ENCODE measurements at places on chromosomes 7 and 10.

DNA sequence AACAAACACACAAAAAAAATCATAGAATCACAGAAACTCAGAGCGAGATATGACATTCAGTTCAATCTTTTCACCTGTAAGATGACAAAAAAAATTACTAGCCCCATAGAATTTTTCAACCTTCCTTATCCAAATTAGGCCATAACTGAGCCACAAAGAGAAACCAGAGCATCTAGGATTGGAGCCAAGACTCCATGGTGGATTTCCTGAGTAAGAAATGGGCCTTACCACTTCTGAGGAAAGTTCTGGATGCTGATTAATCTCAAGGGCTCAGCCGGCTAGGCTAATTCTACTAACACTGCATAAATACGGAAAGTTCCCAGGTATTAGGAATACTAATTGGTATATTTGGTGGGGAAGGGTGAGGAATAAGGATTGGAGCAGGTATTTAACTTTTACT lies 16.8 kb downstream of the LIPM start:
- DNase-seq = no peak

GRCh38 chr10:98446151-98446660 lies 529 bp downstream of the HPS1 start:
- no peak for DNase-seq

GRCh38 chr10:132366499-132366898 lies 30.5 kb upstream of the PWWP2B start:
- DNase-seq = no peak

GRCh38 chr10:48609441-48609840 lies 4.6 kb upstream of the ARHGAP22 start:
- DNase-seq = no peak

GRCh38 chr7:141275350-141275749 lies 201.5 kb downstream of the TMEM178B start:
- no peak for DNase-seq

GRCh38 chr7:128356546-128357216 lies 4.8 kb downstream of the PRRT4 start:
- no peak for DNase-seq

DNA sequence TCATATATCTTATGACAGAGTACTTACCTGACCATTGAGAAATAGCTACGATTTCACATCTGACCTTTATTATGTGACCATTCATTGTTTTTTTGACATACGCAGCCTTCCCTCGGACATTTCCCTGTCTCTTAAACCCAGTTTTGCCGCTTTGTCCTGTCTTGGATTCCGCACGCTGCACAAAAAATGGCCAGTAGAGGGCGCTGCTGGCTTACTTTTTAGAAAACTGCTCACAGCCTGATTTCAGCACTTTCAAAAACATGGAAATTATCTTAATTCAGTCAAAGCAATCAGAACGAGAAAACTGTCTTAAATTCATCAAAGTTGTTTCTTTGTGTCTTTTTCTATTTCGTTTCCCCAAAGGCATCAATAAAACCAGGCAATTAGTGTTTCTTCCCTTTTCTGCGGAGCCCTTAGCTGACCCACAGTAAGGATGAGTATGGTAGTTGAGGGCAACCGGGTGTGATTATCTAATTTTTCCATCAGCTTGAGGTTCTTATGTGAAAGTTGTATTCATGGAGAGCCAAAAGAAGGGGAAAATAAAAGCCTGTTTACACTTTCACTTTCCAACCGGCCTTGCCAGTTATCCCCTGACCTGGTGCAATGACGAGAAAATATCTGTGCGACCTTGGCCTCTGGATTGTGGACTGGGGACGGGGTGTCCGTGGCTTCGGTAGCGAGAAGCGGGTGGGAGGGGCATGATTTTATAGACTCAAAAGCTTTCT lies 144.4 kb downstream of the DYNC1I1 start:
- DNase-seq = peak; percentile 74

DNA sequence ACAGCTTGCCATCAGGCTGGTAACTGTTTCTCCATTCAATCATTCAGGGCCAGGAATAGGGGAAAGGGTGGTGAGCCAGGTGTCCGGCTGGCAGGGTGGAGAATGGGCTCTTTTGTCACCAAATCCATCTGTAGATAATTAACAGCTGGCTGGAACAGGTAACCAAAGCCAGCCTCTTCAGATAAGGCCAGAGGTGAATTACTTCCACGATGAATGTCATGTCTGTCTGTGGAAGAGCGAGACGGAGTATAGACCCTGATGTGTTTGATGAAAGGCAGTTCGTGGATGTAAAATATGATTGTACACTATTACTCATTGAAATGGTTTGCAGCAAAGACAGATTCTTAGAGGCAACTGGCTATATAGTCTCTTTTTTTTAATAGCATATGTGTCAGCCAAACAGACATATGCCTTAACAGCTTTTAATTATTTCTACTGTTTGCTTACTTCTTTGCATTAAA lies 149.8 kb downstream of the KLF6 start:
- DNase-seq = no peak

DNA sequence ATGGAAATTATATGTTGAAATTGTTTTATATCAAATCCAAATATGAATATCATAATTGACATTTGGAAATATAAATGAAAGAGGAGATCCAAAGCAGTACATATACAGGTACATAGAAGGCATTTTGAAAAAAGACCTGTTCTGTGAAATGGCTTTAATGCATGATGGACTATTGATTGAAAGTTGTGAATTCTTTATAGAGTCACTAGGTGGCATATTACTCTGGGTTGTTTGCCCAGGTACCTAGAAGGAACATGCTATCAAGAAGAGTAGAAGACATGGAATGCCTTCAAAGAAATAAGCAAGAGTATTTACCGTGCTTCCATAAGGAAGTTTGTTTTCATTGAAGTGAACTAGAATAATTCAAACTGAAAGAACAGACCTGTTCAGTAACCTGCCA lies 160.0 kb upstream of the ANK3 start:
- DNase-seq = no peak

DNA sequence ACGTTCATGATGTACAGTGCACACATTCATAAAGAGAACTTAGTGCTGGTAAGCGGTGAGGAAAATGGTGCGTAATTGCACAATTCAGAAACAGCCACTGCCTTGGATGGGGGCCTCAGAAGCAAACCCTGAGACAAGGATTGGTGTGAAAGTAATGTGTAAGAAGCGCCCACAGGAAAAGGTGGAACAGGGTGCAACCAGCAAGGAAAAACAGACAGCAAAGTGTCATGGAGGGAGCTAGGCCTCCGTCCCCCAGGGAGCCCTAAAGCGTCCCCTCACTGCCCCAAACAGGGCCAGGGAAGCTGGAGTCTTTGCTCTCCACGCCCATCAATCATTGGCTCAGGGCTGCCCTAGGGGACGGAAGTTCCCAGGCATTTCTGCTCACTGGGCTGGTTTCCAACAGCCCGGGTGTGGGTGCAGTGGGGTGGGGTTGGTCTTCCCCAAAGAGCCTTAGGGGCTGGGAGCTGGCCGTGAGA lies 9.6 kb upstream of the C10orf105 start:
- DNase-seq = no peak
